Heart left ventricle (tissue), 16 donors: ENCODE measurements at places on chromosomes 4 and X. TPM values are rescaled to one million over a fixed set of nuclear protein-coding genes. Genes with fewer than 3 reads are reported as not detected.
A peak's percentile ranks its signal among the peaks of the same experiment; 100 is the strongest.

DNA sequence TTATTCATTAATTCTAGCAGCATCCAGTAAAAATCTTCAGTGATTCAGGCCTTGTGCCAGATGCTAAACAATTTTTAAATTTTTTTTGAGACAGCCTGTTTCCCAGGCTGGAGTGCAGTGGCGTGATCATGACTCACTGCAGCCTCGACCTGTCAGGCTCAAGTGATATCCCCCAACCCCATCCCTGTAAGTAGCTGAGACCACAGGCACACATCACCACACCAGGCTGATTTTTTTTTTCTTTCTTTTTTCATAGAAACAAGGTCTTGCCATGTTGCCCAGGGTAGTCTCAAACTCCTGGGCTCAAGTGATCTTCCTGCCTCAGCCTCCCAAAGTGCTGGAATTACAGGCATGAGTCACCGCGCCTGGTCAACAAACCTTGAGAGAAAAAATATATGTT is 705.5 kb downstream of the ARAP2 start:
- H3K27ac ChIP-seq = no peak overlapping the region
- no peaks in the 10 kb centered on the region for H3K36me3 ChIP-seq
- DNase-seq = no peak
- no peaks in the 10 kb centered on the region for H3K27me3 ChIP-seq
- H3K4me3 ChIP-seq = no peak overlapping the region
- no peaks in the 10 kb centered on the region for H3K4me1 ChIP-seq

DNA sequence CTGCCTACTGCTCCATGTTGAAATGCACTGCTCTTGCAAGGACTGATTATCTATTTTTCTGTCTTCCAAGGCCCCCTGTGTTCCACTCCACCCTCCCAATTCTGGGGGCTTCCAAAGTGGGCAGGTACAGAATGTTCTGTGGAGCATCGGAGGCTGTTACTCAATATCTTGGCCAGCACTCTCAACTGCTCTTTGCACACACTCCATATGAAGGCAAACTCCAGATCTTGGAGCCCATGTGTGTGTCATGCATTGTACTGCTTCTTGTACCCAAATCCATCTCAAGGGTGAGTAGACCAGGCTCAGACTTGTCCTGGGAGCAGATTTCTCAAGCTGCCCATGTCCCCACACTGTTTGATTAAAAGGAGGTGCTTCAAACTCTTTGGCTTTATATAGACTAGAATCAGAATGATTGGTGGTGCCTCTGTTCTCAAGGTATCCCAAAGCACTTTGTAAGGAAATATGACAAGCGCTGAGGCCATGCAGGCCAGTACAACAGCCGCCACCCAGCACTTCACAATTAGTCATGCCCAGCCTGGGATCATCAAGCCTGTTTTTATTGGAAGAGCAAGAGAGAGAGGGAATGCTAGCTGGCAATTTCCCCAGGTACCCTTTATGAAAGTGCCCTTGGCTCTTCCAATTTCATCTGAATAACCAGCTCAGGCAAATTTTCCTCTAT is 44.3 kb downstream of the AR start:
- no peak overlapping the region for H3K4me3 ChIP-seq
- no peaks in the 10 kb centered on the region for H3K36me3 ChIP-seq
- no peaks in the 10 kb centered on the region for H3K27me3 ChIP-seq
- no peak overlapping the region for H3K27ac ChIP-seq
- H3K4me1 ChIP-seq = peaks cover 3% of the 10 kb centered on the region

- H3K4me3 ChIP-seq = no peak overlapping the region
- no peaks in the 10 kb centered on the region for H3K36me3 ChIP-seq
- no peaks in the 10 kb centered on the region for H3K27me3 ChIP-seq
- H3K27ac ChIP-seq = peak overlapping the region; percentile 80
- H3K4me1 ChIP-seq = peaks cover 5% of the 10 kb centered on the region
Observed at GRCh38 chr4:176238826-176239225, 30.2 kb downstream of the ASB5 start.

The PHF8 gene
- 13.6 TPM for total RNA-seq
